ENCODE measurements at places on chromosomes 3 and 15. TPM values are rescaled to one million over a fixed set of nuclear protein-coding genes. Genes with fewer than 3 reads are reported as not detected.

Gene GSK3B
- total RNA-seq: 71.5 TPM

Gene GRM7
- total RNA-seq: not detected

Gene UBE3A
- 101 TPM for total RNA-seq

Gene SLC12A1
- not detected for total RNA-seq

Gene NR1I2
- not detected for total RNA-seq

Gene CNOT10
- 53.1 TPM for total RNA-seq

Gene SGO1
- 12.2 TPM for total RNA-seq

Gene ADAMTS17
- 4.0 TPM for total RNA-seq

Gene LXN
- 3.4 TPM for total RNA-seq

Gene PLAAT1
- total RNA-seq: 1.0 TPM

DNA sequence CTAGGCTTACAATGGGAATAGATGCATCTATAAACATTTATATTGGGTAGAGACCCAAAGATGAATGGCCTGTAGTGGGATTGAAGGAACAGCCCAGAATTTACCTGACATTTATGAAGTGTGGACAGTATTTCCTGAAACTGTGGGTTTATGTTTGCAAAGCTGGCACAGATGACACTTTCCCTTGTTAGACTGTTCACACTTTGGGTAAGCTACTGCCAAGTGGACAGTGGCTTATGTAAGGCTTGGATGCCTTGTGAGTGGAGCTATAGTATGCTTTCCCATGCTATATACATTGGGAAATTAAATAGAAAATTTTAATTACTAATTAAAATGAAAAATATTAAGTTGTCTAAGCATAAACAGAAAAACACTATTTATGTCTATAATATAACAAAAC, 48.5 kb downstream of the STARD9 start:
- no peaks in the 10 kb centered on the region for H3K36me3 ChIP-seq
- H3K4me3 ChIP-seq: no peak overlapping the region
- no peak overlapping the region for H3K27ac ChIP-seq
- DNase-seq: no peak
- H3K27me3 ChIP-seq: no peaks in the 10 kb centered on the region

GRCh38 chr3:36993326-36994283, at the start of gene MLH1:
TSS of gene MLH1 (plus strand) at chr3:36993518. CDS start at chr3:36993548, 30 bp downstream.
- H3K27me3 ChIP-seq: no peaks in the 10 kb centered on the region
- H3K4me1 ChIP-seq: no peaks in the 10 kb centered on the region
- H3K36me3 ChIP-seq: peaks cover 49% of the 10 kb centered on the region
- no peak within 1 kb of the TSS for H3K4me3 ChIP-seq

DNA sequence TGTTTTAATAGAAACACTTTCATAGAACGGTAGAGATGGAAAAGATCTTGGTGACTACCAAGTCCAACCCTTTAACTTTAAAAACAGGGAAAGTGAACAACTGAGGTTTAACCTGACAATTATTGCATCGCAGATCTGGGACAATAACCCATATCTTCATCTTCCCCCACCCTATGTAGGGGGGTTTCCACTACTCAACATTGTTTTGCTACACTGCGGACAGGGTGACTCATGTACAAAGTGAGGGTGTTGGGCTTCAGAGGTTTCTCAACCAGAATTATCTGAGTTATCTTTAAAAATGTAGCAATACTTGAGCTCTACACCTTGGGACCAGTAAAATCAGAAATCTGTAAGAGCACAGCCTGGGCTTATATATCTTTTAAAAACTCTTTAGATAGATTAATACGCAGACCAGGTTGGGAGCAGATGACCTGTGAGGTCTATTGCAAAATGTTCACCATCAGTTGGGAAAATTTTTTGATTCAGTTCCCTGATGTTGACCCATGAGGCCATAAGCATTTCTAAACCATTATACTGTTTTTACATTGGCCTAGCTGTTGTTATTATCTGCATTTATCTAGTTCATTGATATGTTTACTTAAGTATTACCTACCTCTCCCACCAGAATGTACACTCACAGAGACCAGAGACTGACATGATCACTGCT, 103.6 kb upstream of the ICE2 start:
- peak; percentile 38 for DNase-seq
- H3K27ac ChIP-seq: no peak overlapping the region
- no peak overlapping the region for H3K4me3 ChIP-seq

DNA sequence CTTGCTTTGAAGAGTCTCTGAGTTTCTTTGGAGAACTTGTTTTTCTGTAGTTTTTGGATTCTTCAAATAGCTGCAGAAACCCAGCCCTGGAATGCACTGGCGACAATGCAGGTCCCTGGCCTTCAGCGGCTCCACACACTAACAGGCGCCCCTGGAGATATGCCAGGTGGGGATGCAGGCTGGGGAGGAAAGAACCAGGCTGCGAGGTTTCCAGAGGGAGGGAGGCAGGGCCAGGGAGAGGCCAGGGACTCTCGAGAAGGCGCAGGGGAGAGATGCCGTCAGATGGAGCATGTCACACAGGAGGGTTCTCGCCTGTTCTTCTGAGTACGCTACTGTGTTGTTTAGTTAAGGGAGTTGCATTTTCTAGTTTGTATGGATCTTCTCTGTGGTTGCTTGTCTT, 283.1 kb downstream of the GABRG3 start:
- peaks cover 5% of the 10 kb centered on the region for H3K36me3 ChIP-seq
- no peaks in the 10 kb centered on the region for H3K27me3 ChIP-seq
- no peak overlapping the region for H3K27ac ChIP-seq
- H3K4me3 ChIP-seq: no peak overlapping the region
- H3K4me1 ChIP-seq: no peaks in the 10 kb centered on the region
- no peak for DNase-seq

DNA sequence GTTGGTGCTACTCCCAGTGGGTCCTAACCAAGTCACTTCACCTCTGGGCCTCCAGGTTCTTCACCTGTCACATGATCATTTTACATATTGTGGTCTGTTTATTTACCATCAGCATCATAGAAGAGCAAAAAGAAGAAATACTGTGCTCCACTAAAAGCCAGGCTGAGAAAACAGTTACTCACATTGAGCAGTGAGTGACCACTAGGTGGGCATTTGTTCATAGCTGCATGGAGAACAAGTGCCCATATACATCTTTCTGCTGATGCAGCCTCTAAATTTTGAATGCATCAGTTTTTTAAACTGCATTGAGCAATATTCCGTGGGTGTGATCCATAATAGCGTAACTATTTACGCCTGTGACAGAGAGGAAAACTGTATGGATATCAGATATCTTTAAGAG, 76.2 kb downstream of the DCUN1D1 start:
- no peak overlapping the region for H3K4me3 ChIP-seq
- H3K4me1 ChIP-seq: no peaks in the 10 kb centered on the region
- no peaks in the 10 kb centered on the region for H3K27me3 ChIP-seq
- DNase-seq: no peak
- H3K36me3 ChIP-seq: peaks cover 30% of the 10 kb centered on the region

GRCh38 chr3:33575311-33575710, 135.1 kb upstream of the UBP1 start:
- no peaks in the 10 kb centered on the region for H3K27me3 ChIP-seq
- H3K4me1 ChIP-seq: peaks cover 10% of the 10 kb centered on the region
- no peak overlapping the region for H3K4me3 ChIP-seq
- no peak overlapping the region for H3K27ac ChIP-seq
- peaks cover 34% of the 10 kb centered on the region for H3K36me3 ChIP-seq

GRCh38 chr15:73127302-73127936, 75.2 kb downstream of the NEO1 start:
- DNase-seq: peak; percentile 56
- H3K27me3 ChIP-seq: no peaks in the 10 kb centered on the region
- no peak overlapping the region for H3K27ac ChIP-seq
- no peaks in the 10 kb centered on the region for H3K4me1 ChIP-seq
- no peak overlapping the region for H3K4me3 ChIP-seq

DNA sequence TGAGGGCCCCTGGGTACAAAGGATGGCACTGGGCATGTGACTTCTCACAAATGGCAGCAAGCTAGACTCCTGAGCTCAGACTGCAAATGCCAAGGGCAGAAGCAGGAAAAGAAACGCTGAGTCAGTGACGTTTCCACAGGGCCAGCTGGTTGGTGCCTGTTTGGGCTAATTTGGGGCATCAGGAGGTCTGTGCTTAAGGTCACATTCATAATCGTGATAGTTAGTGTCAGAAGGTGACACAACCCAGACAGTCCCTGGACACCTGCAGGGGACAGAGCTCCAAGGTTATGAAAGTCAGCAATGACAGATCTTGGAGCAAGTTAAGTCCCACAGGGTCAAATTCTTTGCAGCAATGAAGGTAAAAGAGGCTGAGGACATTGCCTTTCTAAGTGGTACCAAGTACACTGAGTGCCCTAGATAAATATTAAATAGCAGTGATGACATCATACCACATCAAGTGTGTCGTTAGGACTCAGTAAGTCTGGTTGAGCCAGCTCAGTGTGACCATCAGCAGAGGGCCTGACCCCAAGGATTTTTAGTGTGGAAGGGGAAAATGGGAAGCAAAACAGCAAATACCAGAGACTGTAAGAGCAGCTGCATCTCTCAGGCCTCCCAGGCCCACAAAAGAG, 556.9 kb upstream of the CFAP20DC start:
- no peaks in the 10 kb centered on the region for H3K36me3 ChIP-seq
- no peak for DNase-seq
- no peaks in the 10 kb centered on the region for H3K27me3 ChIP-seq
- H3K4me1 ChIP-seq: peaks cover 5% of the 10 kb centered on the region
- no peak overlapping the region for H3K4me3 ChIP-seq

GRCh38 chr3:193499136-193499770, 55.4 kb downstream of the ATP13A4 start:
- peak; percentile 33 for DNase-seq
- H3K4me3 ChIP-seq: no peak overlapping the region
- peaks cover 37% of the 10 kb centered on the region for H3K27me3 ChIP-seq
- H3K36me3 ChIP-seq: no peaks in the 10 kb centered on the region

DNA sequence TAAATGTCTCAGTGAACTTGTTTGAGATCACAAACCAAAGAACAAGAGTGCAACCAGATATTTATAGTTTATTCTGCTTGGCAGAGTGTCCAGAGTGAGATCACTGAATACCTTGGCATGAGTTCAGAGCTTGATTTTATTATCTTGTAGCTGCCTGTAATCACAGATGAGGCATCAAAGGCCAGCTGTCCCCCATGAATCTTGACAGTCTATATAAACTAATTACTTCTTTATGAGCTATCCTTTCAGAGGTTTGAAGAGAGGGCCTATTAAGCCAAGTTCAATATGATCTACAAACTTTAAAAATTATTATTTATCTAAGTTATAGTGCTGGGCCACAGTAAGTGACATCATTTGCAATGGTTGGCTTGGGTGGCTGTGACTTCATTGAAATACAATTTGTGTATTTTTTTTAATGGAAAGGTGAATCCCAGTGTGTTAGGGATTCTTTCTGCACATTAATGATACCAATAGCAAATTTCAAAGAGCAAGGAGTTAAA, 251.5 kb downstream of the CLSTN2 start:
- no peak overlapping the region for H3K4me3 ChIP-seq
- peak; percentile 17 for DNase-seq
- H3K4me1 ChIP-seq: peaks cover 5% of the 10 kb centered on the region
- no peaks in the 10 kb centered on the region for H3K36me3 ChIP-seq

DNA sequence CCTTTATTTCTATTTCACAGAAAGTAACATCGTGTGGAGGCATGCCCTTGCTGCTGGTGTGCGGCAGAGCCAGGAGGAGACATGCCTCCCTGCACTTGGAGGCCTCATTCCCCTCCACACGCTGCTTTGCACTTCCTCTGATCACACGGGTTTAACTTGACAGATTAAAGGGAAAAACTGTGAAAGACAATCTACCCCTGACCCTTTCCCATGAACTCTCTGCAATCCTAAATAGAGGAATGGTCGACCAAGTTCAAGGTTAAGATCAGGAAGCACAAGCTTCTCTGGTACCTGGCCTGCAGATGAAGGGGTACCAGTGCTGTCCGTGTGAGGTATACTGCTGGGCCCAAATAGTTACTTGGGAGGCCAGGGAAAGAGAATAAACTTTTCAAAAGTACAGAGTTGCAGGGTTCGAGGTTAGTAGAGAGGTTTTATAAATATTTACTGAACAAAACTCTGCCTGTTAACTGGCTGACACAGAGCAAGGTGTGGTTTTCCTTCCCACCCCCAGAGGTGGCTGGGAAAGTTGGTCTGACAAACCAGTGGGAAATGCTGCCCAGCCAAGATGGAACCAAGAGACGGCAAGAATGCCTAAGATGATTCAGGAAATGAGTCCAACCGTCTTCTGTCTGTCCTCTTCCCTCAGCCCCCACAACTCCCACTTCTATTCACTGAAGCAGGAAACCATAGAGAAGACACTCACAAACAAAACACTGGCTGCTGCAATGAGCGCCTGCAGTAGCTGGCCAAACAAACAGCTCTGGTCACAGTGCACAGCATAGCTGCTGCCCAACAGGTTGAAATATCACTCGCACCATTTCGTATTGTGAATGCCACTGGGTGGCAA, 79.6 kb downstream of the IGF2BP2 start:
- no peak overlapping the region for H3K27ac ChIP-seq
- H3K27me3 ChIP-seq: no peaks in the 10 kb centered on the region
- H3K4me3 ChIP-seq: no peak overlapping the region
- peaks cover 24% of the 10 kb centered on the region for H3K36me3 ChIP-seq
- peak; percentile 57 for DNase-seq
- H3K4me1 ChIP-seq: peaks cover 19% of the 10 kb centered on the region

DNA sequence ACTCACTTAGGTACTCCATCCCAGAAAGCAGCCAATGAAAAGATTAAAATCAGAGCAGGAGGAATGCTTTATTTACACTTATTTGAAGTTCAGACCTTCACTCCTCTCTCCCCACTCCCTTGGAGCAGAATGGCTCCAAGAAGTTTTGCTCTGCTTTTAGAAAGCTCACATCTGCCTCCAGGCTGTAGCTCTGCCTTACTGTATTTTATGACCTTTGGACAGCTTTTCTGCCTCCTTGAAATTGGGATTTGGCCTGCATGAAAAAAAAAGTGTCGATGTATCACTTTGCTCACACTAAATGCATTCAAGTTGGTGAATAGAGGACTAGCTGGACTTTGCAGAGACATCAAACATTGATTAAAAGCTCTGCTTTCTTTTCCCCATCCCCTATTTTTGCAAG, 95.3 kb downstream of the SLC9A9 start:
- H3K27me3 ChIP-seq: no peaks in the 10 kb centered on the region
- H3K4me1 ChIP-seq: no peaks in the 10 kb centered on the region
- H3K4me3 ChIP-seq: no peak overlapping the region
- H3K36me3 ChIP-seq: no peaks in the 10 kb centered on the region
- H3K27ac ChIP-seq: no peak overlapping the region

- DNase-seq: no peak
- H3K27ac ChIP-seq: no peak overlapping the region
- no peaks in the 10 kb centered on the region for H3K36me3 ChIP-seq
- H3K27me3 ChIP-seq: no peaks in the 10 kb centered on the region
- no peaks in the 10 kb centered on the region for H3K4me1 ChIP-seq
These were observed 326.9 kb upstream of the NECTIN3 start for GRCh38 chr3:110744723-110745122.

- H3K36me3 ChIP-seq: no peaks in the 10 kb centered on the region
- no peak overlapping the region for H3K4me3 ChIP-seq
- H3K27me3 ChIP-seq: no peaks in the 10 kb centered on the region
- H3K27ac ChIP-seq: no peak overlapping the region
- DNase-seq: no peak
These were observed 37.8 kb downstream of the ADGRG7 start for GRCh38 chr3:100647171-100647570.

- no peak overlapping the region for H3K4me3 ChIP-seq
- peak overlapping the region; percentile 77 for H3K27ac ChIP-seq
- DNase-seq: peak; percentile 4
- peaks cover 9% of the 10 kb centered on the region for H3K4me1 ChIP-seq
- H3K36me3 ChIP-seq: no peaks in the 10 kb centered on the region
- H3K27me3 ChIP-seq: no peaks in the 10 kb centered on the region
These were observed 240.7 kb upstream of the ARHGEF26 start for GRCh38 chr3:153880493-153880892.
